Stimulated activated CD8-positive, alpha-beta memory T cell treated with anti-CD3 and anti-CD28 coated beads, Interleukin-15, amount 100 ng/mL, for 24 hours (primary cell): ENCODE measurements at places on chromosomes 2 and 18.

GRCh38 chr18:28960146-28960545 lies 783.2 kb upstream of the CDH2 start:
- no peak for DNase-seq

GRCh38 chr2:24723665-24724064 lies 69.5 kb downstream of the PTRHD1 start:
- DNase-seq: no peak

- DNase-seq: no peak
Observed at GRCh38 chr18:62790871-62791772, 75.8 kb downstream of the PHLPP1 start.

- no peak for DNase-seq
Observed at GRCh38 chr2:200798514-200798913, 13.2 kb upstream of the BZW1 start.

GRCh38 chr18:40453903-40454302 lies 1501.1 kb upstream of the PIK3C3 start:
- DNase-seq: no peak

DNA sequence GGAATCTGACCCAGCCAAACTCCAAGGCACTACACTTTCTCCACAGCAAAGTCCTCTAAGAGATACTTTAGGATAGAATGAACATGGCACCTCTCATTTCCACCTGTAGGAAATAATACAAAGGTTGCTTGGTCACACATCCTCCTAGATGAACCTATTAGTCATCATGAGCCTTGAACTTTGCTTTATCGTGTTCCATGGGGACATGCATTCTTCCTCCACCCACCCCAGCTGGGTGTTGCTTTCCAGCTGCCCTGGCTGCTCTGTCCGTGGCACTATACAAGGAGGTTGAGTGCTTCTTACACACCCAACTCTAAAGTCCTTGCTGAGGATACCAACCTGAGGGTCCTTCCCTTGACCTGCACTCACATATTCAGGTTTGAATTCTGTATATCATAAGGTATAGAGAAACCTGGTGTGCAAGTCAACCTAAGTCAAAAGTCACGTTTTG lies 52.7 kb downstream of the SPRED2 start:
- no peak for DNase-seq

DNA sequence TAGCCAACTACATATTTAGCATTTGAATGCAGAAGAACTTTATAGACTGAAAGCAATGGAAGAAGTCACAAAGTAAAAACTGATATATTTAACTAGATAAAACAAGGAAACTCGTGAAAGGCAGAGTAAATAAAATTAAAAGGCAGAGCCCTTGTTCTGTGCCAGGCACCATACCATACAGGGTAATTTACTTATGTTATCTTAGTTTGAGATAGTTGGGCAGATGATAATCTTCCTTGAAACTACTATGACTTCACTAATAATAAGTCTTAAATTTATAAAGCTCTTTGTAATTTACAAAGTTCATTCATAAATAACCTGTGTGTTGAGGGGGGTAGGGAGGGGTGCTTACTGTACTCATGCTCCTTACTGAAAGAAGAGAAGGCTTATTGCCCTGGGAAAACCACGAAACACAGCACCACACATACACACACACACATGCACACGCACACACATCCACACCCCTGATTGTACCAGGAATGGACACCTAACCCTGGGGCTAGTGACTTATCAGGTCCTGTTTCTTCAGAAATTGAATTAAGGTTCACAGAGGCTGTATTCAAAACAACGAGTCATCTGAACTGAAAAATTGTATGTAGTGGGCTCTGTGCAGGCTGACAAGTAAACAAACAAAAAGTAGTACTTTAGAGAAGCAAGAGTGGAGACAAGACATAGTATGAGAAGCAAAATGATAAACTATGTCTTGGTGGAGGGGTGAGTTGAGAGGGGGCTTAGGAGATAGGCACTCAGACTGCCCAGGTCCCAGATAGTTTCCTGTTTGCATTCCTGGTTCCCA lies 38.1 kb downstream of the AGFG1 start:
- DNase-seq: no peak

DNA sequence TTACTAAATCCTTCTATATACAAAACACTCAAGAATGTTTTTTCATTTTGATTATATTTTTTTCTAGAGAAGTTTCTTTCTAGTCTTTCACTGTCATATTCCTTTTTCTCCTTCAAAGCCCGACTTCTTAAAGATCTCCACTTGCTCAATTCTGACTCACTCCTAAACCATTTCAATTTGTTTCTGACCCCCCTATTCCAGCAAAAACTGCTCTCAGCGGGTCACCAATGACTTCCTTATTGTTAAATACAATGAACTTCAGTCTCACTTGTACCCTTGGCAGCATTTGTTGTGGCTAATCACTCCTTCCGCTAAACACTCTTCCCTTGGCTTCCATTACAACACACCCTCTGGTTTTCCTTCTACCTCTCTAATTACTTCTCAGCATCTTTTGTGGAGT lies 111.1 kb upstream of the RBBP8 start:
- DNase-seq: no peak

- no peak for DNase-seq
Observed at GRCh38 chr2:144582651-144583380, 62.9 kb upstream of the ZEB2 start.

DNA sequence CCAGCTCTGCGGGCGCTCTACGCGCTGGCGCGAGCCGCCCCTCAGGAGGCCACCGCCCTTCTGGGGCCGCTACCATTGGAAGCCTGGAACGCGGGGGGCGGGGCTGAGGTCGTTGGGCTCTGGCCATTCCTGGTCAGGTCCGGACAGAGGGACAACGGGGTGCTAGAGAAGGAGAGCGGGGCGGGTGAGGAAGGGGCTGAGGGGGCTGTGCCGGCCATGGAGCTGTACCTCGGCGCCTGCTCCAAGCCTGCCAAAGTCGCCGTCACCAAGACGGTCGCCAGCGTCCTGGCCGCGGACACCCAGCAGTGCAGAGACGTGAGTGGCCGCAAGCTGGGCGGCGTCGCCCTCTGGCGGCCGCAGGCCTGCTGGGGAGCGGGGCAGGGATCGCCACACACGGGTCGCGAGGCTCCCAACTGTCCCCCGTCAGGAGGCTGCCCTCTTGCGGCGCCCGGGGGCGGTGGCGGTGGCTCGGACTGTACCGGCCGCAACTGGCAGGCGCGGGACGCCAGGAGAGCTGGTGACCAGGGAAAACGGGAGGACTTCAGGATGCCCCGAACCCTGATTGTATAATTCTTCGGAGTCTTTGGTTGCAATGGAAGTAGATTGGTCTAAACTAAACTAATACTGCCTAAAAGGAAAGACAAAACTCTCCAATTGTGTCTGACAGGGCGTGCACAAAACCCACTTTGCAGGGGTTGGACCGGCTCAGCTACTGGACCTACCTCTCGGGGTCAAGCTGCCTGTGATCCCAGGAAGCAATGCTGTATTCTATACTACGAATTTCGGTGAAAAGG lies at the start of gene FSIP2:
FSIP2 (plus strand) TSS at position 126 of the 794 bp plus-strand sequence; CDS start at position 217, 91 bp downstream.
- DNase-seq: no peak

GRCh38 chr2:173146590-173146989 lies 70.9 kb downstream of the MAP3K20 start:
- DNase-seq: no peak

GRCh38 chr2:7884338-7884737 lies 797.5 kb upstream of the ID2 start:
- DNase-seq: no peak

- no peak for DNase-seq
Observed at GRCh38 chr2:233447506-233448219, 93.4 kb downstream of the DGKD start.

DNA sequence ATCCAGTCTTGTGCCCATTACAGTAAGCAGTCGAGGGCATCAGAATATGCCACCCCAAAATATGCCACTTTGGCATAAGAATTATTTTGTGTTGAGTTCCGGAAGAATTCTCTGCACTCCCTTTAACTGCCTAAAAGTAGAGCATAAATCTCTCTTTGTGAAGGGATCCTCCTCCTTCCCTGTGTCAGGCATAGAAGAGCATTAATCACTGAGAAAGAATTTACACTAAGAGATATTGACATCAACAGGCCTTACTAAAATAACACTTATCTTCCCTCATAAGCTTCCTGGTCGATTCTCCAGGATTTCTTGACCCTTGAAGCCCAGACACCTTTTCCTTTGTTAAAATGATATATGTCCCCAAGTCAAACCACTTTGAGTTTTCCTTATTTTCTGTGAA lies 27.6 kb upstream of the KYNU start:
- DNase-seq: no peak

DNA sequence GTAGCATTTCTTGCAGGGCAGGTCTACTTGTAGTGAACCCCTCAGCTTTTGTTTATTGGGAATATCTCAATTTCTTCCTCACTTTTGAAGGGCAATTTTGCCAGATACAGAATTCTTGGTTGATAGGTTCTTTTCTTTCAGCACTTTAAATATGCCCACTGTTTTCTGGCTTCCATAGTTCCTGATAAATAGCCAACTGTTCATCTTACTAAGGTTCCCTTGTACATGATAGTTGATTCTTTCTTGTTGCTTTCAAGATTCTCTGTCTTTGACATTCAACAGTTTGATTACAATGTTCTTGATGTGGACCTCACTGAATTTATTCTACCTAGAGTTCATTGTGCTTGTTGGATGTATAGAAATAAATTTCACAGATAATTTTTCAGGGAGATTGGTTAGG lies 148.0 kb upstream of the MAPRE2 start:
- no peak for DNase-seq

- DNase-seq: no peak
Observed at GRCh38 chr2:161337247-161337646, 29.0 kb downstream of the PSMD14 start.

GRCh38 chr2:212708355-212708754 lies 169.8 kb upstream of the ERBB4 start:
- DNase-seq: no peak

- no peak for DNase-seq
Observed at GRCh38 chr2:232876978-232877441, 6.9 kb downstream of the SNORC start.

DNA sequence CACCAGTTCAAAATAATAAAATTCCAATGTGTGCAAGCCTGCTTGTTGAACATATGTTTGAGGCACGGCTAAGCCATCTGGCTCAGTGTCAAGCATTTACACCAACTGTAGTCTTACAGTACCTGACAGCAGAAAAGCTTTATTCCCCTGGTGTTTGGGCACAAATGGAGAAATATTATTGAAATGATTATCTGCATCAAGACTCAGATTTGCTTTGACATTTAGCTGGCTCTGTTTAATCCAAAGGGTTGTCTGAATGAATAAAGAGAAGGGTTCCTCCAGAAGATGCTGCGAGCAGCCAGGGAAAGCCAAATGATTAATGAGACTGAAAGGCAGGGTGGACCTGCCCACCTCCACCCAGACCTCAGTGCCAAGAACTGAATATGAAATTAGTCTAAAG lies 393.2 kb upstream of the GALNT5 start:
- no peak for DNase-seq

- DNase-seq: no peak
Observed at GRCh38 chr2:237520290-237520689, 33.2 kb downstream of the MLPH start.
